ENCODE measurements at places on chromosomes 11 and 22.

DNA sequence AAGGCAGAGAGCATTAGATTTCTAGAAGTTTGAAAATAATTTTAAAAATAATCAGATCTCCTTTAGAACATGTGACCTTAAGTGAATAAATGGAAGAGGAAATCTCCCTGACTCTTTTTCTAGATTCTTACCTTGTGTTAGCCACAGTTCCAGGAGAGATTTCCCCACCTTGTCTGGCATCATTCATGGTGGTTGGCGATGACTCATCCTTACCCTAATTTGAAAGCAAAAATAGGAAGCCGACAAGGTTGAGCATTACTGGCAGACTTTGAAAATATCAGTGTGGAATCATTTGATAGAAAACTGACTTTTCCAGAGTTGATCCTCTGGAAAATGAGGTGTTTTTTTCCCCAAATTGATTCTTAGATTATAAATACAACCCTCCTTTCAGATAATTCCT lies 48.1 kb downstream of the CNTN5 start:
- no peak for DNase-seq

- no peak for DNase-seq
Observed at GRCh38 chr22:44727709-44728108, 24.7 kb upstream of the ARHGAP8 start.

DNA sequence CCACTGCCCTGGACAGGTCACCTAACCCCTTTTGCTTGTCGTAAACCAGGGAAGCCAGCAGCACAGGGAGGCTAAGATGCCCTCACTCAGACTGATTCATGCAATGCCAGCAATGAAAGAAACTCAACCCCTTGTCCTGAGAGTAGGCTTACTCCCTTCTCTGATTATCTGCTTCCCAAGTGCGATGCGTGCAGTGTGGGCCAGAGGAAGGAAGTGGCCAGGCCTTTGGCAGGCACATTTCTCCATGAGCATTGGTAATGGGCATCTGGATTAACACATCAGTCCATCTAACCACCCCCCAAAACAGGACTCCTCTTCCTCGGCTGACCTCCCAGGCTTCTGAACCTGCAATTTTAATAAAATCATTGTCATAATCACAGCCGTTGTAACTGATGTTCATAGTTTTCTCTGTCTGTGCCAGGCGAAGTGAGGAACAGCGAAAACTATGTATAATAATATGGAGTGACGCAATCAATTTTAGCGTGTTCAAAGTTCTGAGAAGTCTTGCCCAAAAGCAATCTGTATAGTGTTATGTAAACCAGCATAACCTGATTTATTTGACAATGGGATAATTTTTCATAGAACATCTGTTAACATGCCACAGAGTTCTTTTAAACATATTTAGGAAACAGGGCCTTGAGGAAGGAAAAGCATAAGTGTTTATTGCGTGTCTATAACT lies 33.9 kb downstream of the TST start:
- DNase-seq, result no peak

DNA sequence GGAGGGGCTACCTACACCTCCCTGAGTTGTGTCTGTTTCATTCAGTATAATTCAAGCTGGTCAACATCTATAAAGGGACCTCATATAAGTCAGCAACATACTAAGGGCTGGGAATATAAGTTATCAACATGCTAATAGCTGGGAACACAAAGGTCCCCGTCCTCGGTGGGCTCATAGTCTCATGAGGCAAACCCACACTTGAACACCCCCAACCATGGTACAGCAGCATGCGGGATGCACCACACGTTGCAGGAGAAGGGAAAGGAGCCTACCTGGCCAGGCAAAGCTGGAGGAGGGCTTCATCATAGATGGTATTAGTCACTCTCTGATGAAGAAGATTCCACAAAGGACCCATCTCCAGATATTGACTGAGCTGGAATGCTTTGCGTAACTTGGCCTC lies 561.8 kb upstream of the B3GAT1 start:
- DNase-seq, result no peak

DNA sequence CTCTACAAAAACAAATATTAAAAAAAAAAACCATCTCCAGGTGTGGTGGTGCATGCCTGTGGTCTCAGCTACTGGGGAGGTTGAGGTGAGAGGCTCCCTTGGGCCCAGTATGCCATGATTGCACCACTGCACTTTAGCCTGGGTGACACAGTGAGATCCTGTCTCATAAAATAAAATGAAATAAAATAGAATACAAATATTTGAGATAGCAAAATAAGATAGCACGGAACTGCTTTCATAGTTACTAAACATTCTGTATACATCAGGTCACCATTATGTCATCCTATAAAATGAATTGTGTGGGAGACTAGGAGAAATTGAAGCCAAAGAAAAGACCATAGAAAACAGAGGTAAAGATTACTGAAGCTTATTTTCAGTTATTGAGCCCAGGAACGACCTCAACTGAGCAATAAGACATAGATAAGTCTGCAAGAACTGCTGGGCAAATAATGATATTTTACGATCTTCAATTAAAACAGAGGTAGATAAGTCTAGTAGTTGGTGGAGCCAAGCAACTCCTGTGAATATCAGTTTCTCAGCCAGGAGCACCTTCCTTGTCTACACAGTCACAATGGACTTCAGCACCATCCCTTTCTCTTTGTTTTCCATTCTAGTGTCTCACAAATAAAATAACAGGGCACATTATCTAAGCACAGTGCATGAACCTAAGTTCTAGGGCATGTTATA lies 9.9 kb downstream of the OR5M11 start:
- no peak for DNase-seq

DNA sequence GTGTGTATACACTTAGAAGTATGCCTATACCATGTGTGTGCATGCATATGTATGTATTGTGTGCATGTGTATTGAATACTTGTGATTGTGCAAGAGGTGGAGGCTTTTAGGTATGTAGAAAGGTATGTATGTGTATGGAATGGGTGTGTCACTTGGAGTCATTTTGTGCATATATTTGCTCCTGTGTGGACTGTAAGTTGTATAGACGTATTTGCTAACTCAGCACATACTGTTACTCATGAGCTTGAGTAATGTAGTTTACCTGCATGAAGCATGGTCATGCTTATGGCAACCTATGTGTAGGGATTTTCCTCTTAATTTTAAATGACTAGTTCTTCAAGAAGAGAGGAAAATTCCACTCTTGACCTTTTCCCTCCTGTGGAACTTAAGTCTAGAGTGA lies 507.6 kb upstream of the LARGE1 start:
- DNase-seq, result no peak

GRCh38 chr11:121563003-121563402 lies 110.2 kb upstream of the SORL1-AS1 start:
- no peak for DNase-seq

DNA sequence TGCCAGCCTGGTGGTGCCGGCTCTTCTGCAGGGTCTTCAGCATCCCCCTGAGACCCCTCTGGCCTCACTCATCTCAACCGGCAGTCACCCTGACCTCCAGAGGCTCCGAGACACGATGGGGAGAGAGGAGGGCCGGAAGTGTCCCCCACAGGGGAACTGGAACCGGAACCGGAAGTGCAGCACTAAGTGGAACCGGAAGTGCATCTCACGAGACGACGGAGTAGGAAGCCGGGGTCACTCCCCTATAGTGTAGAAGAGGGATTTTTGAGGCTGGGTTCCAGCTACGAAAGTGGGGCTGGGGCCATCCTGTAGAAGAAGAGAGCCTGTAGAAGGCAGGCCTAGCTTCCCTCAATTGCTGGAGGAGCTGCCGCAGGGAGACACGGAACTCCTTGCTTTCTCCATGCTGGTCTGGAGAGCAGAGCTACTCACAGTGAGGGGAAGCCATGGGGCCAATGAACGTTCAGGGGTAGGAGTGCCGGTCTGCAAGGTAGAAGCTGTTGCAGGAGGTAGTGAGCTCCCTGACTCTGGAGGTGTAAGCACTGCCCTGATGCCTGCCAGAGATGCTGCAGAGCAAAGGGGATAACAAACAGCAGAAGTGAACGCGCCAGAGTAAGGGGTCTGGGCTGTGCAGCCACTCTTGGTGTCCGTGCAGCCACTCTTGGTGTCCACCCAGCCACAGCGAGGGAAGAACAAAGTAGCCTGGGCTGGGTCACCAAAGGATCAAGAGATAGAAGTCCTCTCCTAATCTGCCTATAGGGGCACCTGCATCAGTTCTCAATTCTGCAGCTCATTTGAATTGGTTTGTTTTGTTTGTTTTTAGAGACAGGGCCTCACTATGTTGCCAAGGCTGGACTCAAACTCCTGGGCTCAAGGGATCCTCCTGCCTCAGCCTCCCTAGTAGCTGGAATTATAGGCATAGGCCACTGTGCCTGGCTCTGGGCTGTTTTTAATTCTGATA lies 21.9 kb downstream of the SCUBE1 start:
- no peak for DNase-seq
